Astrocyte of the cerebellum (primary cell): ENCODE measurements at places on chromosomes 3 and 15.

- peak; percentile 16 for DNase-seq
Observed at GRCh38 chr3:105527949-105528348, 161.2 kb downstream of the ALCAM start.

DNA sequence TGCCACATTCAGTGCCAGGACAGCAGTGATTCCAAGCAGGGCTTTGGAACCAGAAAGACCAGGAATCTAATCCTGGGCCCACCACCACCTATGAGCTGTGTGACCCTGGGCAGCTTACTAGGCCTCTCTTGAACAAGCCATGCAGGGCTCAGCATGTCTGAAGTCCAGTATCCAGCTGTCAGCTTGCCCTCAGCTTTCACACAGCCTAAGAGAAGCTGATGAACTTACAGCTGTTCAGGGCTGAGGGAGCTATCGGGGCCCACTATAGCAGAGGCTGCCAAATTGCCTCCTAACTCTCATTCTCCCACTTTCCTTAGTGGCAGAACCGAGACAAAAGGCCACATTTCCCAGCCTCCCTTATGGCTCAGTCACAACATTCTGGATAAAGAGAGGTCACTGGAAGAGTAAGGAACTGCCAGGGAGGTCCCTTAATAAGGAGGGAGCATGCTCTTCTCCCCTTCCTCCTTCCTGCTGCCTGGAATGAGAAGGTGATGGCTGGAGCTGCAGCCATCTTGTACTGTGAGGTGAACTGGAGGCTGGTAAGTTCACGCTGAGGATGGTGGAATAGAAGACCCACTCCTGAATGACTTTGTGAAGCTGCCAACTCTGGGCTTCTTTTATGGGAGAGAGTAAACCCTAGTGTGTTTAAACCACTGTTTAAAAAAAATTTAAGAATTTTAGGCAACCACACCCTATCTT lies 34.5 kb downstream of the FEM1B start:
- no peak for DNase-seq

DNA sequence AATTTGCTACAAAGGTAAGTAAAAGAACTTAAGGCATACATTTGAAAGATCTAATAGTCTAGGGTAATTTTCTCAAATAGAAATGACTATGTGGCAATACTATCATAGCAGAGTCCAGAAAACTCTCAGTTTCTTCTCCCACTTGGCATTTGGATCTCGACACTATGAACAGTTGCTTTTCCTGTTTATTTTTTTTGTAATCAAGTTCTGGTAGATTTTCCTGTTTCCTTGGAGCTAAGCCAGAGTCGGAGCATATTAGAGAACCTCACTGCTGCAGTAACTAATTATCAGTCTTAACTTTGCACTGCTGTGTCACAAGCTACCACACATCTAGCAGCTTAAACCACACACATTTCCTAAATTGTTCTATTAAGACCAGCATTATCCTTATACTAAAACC lies 44.9 kb upstream of the ZNF385D start:
- DNase-seq, result no peak

DNA sequence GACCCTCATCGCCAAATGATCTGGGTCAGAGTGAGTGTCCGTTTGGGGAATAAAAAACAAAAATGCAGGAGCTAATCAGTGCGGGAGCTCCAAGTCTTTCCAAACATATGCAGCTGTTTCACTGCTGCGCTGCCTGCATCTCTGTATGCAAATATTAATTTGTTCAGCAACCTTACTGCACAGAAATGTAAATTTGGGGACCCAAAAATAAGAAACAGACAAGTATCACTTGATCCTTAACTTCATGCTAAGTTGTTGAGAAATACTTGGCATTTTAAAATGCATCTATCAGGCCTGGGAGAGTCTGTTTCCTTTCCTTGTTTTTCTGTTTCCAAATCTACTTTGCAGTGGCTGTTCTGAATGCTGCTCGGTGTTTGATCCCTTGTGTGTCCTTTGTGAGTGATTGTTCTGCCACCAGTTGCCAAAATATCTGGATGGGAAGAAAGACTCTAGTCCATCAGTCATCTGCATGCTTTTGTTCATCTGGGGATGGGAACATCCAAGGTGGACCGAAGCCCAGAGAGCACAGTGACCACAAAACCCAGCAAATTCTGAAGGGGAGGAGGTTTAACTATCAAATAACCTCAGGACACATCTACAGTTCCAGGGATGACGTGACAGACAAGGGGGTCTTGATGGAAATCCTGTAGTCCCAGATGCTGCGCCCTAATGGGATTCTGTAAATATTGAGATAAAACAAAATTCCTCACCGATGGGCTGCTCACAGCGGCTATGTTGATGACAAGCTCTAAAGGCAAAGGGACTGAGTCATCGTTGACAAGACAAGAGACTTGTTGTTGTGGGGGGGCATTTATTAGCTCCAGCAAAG lies 199.5 kb upstream of the WNT5A start:
- peak; percentile 57 for DNase-seq

GRCh38 chr3:185896636-185897035 lies 41.2 kb downstream of the TRA2B start:
- DNase-seq, result no peak

DNA sequence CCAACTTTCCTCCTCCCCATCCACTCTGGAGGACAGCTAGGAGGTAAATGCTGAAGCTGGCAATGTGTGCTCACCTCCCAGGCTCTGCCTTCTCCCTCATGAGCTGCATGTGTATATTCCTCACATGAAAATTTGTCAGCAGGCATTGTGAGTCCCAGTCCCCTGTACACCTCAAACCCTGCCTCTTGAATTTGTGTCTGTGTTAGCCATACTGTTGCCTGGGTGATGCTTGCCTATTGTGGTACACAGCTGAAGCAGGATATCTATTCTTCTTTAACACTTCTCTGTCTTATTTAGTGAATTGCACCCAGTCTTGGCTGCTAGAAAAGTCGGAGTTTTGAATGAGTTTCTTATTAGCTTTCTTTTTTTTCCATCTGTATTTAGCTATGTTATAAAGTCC lies 586.0 kb upstream of the TGFBR2 start:
- no peak for DNase-seq

GRCh38 chr3:71725271-71725991 lies at the start of gene EIF4E3:
EIF4E3 (minus strand) TSS chr3:71725402; CDS start chr3:71725367, 35 bp downstream.
- no peak for DNase-seq

- no peak for DNase-seq
Observed at GRCh38 chr3:104687362-104687761, 679.3 kb upstream of the ALCAM start.
